ENCODE measurements at places on chromosomes 6 and 20. TPM values are rescaled to one million over a fixed set of nuclear protein-coding genes. Genes with fewer than 3 reads are reported as not detected.
A peak's percentile ranks its signal among the peaks of the same experiment; 100 is the strongest.

DNA sequence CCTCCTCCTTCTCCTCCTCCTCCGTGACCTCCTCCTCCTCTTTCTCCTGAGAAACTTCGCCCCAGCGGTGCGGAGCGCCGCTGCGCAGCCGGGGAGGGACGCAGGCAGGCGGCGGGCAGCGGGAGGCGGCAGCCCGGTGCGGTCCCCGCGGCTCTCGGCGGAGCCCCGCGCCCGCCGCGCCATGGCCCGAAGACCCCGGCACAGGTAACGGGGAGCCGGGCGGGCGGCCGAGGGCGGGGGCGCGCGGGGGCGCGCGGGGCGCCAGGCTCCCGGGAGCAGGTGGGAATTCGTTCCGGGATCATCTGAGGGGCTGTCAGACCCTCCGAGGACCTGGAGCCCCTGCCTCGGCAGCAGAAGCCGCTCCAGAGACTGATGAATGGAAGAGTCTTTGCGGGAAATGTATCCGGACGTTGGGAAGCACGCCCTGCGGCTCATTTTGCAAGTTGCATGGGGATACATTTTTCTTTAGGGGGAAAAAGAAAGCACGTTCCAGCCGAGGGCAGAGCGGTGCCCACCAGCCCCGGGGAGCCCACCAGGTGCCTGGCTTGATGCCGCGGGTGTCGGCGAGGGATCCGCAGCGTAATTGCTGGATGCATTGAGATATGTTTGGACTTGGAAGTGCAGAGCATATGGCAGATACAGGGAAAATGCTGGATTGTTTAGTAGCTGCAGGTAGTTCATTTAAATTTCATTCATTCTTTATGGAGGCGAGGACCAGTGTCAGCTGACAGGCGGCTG, 394 bp downstream of the MYB start:
- H3K4me1 ChIP-seq: peaks cover 3% of the 10 kb centered on the region
- no peak for DNase-seq
- H3K36me3 ChIP-seq: no peaks in the 10 kb centered on the region
- H3K27ac ChIP-seq: peak overlapping the region; percentile 69
- H3K27me3 ChIP-seq: peaks cover 6% of the 10 kb centered on the region

The CFAP61 gene
- total RNA-seq: not detected

DNA sequence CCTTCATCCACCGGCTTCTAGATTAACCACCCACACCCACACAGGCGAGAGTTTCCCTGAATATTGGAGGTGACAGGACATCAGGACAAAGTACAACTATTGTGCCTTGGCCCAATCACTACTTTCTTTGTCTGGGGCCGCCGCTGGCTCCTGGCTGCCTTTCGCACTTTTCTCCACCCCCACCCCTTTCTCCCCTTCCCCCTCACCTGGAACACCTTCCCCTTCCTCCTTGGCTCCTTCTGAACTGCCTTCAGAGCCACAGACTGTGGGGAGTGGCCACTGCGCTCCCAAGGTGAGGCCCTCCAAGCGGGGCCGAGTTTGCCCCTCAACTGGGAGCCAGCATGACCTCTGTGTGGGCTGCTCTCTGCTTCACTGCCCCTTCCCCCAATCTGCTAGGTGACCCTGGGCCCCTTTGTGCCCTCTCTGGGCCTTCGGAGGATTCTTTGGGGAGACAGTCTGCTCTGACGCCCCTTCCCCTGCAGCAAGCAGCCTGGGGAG, 3.0 kb upstream of the VEGFA start:
- no peak for DNase-seq
- no peaks in the 10 kb centered on the region for H3K27me3 ChIP-seq
- H3K4me3 ChIP-seq: no peak overlapping the region
- H3K4me1 ChIP-seq: peaks cover 24% of the 10 kb centered on the region
- no peak overlapping the region for H3K27ac ChIP-seq

The PAQR8 gene
- total RNA-seq: 1.7 TPM

GRCh38 chr20:59985864-59986263, 27.6 kb downstream of the CDH26 start:
- no peak overlapping the region for H3K4me3 ChIP-seq
- no peaks in the 10 kb centered on the region for H3K27me3 ChIP-seq
- DNase-seq: no peak
- no peaks in the 10 kb centered on the region for H3K4me1 ChIP-seq

The AKAP12 gene
- 66.6 TPM for total RNA-seq
